ENCODE measurements at places on chromosomes 7 and 10.

- DNase-seq: no peak
Measured at GRCh38 chr7:99422186-99422585, 13.4 kb downstream of the BUD31 start.

- DNase-seq: peak; percentile 42
Measured at GRCh38 chr10:119466655-119467054, 75.9 kb downstream of the RGS10 start.

DNA sequence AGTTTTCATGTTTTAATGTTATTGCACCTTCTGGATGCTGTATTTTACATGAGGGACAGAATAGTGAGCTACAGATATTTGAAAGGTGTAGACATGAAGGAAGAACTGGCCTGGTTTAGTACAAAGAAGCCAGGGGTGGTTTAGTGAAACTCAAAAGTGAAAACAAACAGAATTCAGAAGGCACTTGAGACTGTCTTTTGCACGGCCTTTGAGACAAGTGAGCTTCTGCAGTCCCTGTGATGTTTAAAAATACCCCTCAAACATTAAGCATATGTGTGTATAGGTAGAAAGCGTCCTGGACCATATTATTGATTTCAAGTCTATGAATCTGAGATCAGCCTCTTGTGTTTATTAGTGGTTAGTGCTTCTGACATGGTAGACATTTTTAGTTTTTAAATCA lies 118.9 kb downstream of the CDK14 start:
- DNase-seq: no peak

GRCh38 chr7:4386190-4386589 lies 295.9 kb upstream of the FOXK1 start:
- DNase-seq: no peak

DNA sequence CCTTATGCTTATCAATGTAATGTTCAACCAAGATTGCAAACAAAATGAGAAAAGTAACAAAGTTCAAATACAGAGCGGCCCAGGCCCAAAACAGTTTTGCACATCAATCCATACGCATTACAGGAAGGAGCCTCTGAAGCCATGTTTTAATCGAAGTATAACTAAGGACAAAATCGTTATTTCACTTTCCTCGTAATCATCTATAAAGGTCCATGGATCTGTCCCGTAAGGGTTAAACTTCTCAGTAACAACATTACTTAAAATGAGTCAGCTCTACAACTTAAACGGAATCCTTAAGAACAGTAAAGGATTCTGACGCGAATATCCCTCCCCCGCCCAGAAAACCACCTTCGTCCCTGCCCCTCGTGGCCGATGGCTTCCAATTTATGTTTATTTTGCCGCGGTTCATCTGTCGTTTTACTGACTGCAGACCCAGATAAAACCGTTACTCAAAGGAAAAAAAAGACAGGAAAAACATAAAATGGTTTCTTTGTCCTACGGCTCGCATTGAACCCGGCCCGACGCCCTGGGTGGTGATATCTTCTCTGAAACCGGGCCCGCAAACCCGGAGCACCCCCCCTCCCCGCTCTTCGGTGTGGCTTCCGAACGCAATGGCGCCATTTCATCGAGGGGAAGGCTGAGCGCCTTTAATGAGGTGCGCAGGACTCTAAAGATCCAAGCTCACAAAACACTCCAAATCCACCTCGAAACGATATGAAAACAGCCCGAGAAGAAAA lies 1.1 kb downstream of the HNRNPA2B1 start:
- DNase-seq: peak; percentile 78

GRCh38 chr7:155953781-155954549 lies 141.7 kb upstream of the SHH start:
- DNase-seq: no peak

DNA sequence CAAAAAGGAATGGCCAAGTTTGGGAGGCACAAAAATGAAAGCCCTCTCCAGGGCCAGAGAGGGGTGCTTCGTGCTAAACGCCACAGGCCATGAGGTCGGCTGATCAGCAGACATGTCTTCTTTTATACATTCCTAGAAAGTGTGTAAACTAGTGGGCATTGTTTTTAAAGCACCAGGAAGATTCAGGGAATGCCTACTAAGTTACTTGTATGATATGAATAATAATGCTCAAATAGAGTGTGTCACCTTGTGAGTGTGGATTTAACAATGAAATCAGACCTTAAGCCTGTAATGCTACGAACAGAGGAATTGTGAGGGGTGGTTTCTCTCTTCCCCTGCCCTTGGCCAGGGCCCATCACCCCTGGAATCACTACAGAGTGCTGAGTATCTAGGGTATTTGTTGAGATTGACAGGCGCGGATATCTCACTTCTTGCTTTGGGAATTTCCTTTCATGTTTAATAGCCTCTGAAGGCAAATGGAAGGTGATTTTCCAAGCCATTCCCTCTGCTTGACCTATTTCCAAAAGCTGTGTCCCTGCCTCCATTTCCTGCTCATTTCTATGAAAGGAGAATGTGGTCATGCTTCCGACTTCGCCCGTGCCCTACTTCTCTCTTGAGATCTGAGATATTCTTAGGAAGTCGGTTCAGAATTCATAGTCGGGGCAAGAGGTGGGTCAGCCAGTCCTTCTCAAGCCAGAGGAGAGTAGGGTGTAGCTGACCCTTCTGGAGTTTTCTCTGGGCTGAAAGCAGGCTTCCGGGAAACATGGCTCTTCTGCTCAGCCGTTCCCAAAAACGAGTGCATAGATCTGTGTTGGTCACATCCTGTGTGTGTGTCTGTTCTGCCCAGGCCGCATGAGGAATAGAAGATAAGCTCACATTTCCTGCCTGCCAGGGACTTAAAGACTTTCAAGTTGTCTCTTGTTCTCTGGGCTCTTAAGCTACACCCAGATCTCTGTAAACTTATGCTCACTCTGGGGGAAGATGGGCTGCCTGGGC lies 167.8 kb upstream of the ITGB1 start:
- peak; percentile 75 for DNase-seq

DNA sequence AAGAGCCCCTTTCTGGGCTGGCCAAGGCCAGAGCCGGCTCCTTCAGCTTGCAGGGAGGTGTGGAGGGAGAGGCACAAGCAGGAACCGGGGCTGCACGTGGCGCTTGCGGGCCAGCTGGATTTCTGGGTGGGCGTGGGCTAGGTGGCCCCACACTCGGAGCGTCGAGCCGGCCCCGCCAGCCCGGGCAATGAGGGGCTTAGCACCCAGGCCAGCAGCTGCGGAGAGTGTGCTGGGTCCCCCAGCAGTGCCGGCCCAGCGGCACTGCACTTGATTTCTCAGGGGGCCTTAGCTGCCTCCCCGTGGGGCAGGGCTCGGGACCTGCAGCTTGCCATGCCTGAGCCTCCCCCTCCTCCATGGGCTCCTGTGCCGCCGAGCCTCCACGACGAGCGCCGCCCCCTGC lies 48.1 kb downstream of the SH2D4B start:
- no peak for DNase-seq

GRCh38 chr7:4460597-4460996 lies 221.5 kb upstream of the FOXK1 start:
- DNase-seq: no peak

DNA sequence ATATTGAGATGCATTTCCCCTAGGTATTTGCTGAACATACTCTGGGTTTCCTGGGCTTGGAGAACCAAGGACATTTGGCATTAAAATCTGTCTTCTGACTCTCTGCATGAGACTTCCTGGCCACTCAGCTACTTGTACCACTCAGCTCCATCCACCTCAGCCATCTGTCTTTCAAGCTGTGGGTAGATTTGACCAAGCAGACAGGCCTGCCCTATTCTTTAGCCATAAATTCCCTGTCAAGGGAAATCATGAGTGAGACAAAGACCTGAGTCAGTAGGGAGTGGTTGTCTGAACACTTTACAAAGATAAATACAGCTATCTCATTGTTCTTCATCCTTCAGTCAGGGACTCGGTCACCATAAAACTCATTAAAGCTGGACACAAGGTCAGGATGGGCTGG lies 399.1 kb downstream of the GPAM start:
- no peak for DNase-seq

DNA sequence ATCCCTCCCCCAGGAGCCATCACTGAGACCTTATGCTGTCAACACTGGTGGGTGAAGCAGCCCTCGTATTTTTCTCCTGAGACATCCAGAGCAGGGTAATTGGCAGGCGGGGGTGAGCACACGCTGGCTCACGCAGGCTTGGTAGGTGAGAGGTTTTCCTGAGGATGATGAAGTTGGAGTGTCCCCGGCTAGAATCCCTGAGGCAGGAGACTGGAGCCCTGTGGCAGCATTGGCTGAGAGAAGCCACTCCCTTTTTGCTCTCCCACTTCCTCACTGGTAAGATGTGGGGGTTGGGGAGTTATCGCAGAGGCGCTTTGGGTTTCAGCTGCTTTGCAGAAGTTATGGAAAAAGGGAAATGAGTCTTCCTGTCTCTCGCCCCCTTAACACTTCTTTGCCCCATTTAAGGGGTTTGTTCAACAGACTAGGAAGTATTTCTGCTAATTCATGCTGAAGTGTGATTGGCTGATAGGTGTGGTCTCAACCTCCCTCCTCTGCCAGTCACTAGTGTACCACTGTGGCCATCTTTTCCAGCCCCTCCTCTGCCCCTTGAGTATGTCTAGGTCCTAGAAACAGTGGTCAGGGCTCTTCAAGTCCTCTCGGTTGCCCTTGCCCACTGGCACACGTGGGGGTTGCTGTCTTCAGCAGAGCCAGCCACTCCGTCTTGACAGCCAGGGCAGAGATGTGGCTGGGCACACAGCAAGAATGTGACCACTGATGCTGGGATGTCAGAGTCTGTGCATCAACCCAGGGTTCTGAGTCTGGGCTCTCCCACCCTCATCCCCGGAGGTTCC lies 5.7 kb downstream of the ARPC1B start:
- DNase-seq: peak; percentile 66

DNA sequence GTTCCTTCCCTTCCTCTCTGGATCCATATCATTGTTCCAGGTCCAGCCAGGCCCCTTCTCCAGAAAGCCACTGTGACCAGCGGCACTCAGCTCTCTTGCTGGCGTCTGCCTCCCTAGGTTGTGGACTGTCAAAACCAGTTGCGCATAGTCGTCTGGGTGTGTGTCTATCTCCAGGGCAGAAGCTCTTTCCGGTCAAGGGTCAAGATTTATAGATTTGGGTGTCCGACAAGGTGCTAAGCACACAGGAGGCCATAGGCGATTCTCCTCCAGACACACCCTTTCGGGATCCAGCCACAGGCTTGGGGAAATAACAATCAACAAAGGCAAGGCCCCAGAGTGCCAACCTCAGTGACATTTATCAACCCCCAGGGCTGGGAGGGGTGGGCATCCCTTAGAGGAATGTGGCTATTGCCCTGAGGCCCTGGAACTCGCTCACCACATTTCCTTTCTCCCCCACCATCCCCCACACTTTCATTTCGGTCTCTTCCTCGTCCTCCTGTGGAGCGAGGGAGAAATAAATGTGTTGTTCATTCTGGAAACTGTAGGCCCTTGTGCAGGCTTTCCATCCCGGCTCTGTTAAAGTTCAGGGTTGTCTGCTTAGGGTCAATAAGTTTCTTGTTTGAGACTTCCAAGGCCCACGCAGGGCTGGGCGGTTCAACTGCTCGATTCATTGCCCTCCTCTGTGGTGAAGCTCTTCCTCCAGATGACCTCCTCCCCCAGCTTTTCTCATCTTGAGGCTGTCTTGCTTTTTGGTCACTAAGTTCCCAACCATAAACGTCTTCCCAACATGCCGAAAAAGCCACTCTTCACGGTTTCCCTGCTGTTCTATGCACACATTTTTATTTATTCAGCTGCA lies 57.9 kb downstream of the AFAP1L2 start:
- no peak for DNase-seq

All from CD4-positive, alpha-beta T cell treated with Interleukin-21 for 1 hour (primary cell).